Glutamatergic neuron (in vitro differentiated cells): ENCODE measurements at places on chromosomes 5 and 9.

DNA sequence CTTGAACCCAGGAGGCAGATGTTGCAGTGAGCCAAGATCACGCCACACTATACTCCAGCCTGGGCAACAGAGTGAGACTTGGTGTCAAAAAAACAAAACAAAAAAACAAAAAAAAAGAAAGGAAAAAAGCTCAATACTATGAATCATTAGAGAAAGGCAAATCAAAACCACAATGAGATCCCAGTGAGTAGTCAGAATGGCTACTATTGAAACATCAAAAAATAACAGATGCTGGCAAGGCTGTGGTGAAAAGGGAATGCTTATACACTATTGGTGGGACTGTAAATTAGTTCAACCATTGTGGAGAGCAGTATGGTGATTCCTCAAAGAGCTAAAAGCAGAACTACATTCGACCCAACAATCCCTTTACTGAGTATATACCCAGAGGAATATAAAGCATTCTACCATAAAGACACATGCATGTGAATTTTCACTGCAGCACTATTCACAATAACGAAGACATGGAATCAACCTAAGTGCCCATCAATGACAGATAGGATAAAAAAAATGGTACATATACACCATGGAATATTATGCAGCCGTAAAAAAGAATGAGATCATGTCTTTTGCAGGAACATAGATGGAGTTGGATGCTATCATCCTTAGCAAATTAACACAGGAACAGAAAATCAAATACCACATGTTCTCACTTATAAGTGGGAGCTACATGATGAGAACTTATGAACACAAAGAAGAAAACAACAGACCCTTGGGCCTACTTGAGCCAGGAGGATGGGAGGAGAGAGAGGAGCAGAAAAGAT lies 81.9 kb upstream of the ARRDC3 start:
- no peak for DNase-seq

DNA sequence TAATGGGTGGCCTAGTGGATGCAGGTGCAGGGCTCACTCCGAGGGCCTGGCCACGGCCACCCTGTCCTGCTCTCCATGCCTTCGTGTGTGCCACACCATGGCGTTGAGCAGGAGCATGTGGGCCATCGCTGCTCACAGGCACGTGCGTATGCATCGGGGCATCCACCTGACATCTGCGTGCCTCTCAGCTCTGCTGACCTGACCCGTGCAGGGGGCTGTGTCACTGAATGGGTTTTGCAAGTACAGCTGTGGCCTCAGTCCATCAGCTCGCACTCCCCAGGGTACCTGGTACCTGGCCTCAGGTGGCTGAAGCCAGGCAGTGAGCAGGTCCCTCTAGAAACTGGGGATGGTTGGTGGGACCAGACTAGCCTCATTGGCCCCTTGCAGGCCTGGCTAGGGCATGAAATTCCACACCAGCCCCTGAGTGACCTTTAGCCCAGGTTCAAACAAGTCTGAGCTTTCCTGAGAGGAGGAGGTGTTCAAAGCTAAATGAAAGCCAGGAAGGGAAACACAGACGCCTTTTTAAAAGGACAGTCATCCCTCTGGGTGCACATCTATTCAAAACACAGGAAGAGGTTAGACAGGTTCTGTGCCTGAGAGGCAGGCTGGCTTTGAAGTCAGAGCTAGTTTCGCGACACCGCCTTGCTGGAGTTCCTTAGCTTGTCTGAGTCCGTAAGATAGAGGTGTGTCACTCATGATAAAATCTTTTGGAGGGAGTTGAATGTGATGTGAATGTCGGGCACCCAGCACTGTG lies 74.0 kb downstream of the MACROH2A1 start:
- no peak for DNase-seq

GRCh38 chr5:126481243-126481642 lies 58.0 kb downstream of the GRAMD2B start:
- DNase-seq: no peak

DNA sequence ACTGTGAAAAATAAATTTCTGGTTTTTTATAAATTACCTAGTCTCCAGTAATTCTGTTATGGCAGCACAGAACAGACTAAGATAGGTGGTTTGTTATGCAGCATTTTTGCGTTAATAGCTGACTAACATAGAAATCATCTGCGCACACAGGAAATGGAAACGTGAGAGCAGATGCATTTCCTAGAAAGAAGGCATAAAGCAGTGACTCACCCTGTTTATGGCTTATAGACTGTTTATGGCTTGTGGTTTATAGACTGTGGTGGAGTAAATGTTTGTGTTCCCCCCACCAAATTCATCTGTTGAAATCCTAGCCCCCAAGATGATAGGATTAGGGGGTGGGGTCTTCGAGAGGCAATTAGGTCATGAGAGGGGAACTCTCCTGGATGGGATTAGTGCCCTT lies 18.3 kb upstream of the OSMR start:
- DNase-seq: no peak
